ENCODE measurements at places on chromosomes 3 and 15.

- DNase-seq = no peak
Measured at GRCh38 chr3:122377975-122378374, 5.1 kb downstream of the MIX23 start.

DNA sequence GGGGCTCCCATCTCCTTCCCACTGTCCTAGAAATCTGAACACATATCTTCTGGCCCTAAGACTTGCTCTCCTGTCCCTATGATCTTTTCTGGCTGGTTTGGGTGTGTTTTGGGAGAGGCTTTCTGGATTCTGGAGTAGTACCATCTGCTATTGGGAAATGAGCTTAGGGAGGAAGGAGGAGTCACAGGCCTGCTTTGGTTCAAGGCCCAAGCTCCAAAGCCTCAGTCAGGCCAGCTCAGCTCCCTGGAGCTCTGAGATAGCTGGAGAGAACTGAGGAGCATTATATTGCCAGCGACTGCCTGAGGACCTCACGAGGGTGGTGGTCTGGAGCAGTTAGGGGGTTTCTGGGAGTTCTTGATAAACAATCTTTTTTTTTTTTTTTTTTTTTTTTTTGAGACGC, 18.7 kb downstream of the RASGRF1 start:
- DNase-seq = no peak

- DNase-seq = no peak
Measured at GRCh38 chr3:134911586-134912548, 116.8 kb downstream of the EPHB1 start.

DNA sequence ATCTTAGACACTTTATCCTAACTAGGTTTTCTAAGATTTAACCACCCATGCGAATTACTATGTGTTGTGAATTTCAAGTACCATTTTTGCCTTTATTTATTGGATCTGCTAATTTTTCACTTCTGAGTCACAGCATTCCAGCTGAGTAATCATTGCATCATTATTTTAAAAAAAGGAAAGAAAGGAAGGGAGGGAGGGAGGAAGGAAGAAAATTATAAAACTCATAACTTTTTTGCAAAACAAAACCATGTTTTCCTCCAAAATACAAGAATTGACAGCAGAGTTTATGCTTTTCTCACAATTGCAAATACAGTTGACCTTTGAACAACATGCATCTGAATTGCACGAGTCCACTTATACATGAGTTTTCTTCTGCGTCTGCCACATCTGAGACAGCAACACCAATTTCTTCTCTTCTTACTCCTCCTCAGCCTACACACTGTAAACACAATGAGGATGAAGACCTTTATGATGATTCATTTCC, 651.4 kb upstream of the NECTIN3 start:
- DNase-seq = no peak

DNA sequence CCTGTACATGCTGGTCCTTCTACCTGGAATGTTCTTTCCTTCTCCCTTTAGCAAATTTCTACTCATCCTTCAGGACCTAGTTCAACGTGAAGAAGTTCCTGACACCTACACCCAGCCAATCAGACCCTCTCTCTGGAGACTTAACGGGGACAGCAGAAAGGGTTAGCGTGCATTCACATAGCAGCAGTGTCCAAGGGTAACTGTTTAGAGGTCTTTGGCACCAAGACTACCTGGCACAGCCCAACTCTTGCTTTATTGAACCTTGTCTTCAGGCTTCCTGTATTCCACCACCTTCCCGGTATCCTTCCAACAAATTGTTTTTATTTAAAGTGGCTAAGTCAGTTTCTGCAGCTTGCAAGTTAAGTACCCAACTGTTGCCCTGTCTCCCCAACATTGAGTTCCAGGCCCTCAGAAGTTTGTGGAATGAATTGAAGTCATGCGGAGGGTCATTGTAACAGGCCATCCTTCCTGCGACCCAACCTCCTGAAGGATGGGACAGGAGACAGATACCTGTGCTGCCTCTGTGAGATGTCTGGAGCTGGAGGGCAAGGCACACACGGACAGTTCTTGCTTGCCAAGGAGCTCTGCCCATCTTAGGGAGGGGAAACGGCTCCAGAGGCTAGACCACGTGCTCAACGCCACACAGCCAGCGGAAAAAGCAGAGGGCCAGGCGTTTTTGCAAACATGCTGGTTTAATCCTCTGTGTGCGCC, 14.4 kb upstream of the WNT7A start:
- DNase-seq = no peak

GRCh38 chr3:177193688-177194268, 3.5 kb downstream of the TBL1XR1 start:
- no peak for DNase-seq

DNA sequence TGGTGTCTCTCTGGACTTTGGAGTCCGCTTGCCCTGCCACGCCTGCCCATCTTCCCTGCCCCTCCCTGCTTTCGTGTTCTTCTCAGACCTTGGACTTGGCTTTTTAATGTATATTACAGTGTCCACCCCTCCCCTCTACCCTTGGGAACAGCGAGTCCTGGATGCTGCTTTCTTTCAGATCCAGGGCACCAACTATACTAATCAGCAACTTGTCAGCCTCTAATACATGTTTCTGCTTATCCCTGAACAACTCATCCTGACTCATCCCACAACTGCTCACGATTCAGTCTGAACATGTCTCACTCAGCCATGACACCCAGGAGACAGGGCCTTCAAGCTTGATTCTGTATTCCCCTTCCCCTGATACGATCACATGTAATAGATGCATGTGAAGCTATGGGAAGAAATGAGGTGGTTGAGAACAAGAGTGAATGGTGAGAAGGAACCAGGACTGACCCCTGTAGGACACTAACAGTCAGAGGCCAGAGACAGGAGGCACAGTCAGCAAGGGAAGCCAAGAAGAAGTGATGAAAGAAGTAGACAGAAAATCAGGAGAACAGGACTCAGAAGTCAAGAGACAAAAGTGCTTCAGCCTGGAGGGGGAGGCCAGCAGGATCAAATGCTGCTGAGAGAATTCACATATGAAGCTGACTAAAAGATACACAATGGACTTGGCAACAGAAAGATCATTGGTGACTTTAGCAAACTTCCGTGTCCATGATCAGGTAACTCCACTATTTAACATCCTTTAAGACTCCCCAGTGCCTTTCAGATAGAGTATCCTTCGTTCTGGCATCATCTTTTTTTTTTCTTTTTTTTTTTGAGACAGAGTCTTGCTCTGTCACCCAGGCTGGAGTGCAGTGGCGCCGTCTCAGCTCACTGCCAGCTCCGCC, 35.4 kb downstream of the BCL2L10 start:
- no peak for DNase-seq

DNA sequence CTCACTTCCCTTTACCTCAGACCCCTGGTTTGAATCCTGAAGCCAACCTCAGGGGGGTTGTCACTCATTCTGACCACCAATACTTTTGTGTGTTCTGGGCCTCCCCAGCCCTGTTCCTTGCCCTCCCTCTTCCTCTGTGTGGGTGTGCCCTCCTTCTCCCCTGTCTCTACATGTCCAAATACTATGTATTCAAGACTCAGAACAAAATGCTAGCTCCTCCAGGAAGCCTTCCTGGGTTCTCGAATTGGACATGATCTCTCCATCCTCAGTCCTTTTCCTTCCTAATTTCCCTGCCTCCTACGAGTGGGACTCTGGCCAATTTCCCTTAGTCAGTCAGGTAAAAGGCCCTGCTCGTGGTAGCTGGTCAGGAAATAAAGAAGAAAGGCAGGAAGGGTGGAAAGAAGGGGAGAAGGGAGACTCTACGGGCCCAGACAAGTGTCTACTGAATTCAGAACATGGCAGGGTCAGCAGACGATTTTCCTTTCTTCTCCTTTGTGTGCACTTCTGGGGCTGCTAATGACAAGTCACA, 79.7 kb downstream of the BDH1 start:
- DNase-seq = no peak
